ENCODE measurements at places on chromosomes 12 and 14. TPM values are rescaled to one million over a fixed set of nuclear protein-coding genes. Genes with fewer than 3 reads are reported as not detected.

CEBPE gene
- not detected for total RNA-seq

GPHN gene
- 4.2 TPM for total RNA-seq

FOXN4 gene
- not detected for total RNA-seq

LALBA gene
- not detected for total RNA-seq

TAS2R30 gene
- total RNA-seq: 4.2 TPM

RHEBL1 gene
- total RNA-seq: 0.56 TPM

OTX2 gene
- total RNA-seq: not detected

All from regular cardiac myocyte (primary cell).